Caki2 (cell line): ENCODE measurements at places on chromosomes 2 and 18. TPM values are rescaled to one million over a fixed set of nuclear protein-coding genes. Genes with fewer than 3 reads are reported as not detected.

DNA sequence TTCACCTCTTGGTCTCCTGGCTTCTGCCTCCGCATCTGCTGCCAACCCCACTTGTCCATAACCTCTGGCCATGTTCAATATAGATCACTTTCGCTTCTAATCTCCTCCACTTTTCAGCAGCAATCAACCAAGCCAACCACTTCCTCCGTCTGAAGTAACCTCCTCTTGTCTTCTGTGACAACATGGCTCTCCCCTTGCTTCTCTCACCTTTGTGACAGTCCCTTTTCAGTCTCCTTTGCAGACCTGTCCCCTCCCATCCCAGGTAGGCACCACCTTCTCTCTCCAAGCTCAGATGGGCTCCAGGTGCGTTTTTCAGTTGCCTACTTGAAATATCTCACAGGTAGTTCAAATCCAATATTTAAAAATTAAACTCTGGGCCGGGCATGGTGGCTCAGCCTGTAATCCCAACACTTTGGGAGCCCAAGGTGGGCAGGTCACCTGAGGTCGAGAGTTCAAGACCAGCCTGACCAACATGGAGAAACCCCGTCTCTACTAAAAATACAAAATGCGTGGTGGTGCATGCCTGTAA, 4.7 kb upstream of the PSD4 start:
- DNase-seq = no peak

GRCh38 chr2:14288016-14288415, 344.5 kb upstream of the LRATD1 start:
- DNase-seq = no peak

DNA sequence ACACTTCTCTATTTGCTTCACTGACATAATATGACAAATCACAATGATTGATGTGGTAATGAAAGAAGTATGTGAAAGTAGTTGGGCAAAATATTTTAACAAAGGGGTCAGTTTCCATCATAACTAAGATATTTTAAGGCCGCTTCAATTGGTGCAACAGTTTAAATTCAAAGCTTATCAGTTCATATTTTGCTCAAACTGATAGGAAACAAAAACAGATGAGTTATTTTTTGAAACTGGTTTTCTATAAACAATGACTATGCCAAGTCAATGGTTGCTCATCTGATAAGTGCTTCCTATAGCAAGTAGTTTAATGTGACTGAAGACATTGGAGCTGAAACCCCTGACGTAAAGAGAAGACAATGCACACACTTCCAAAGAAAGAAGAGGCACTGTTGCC, 1290.7 kb downstream of the SUCLG1 start:
- no peak for DNase-seq

DNA sequence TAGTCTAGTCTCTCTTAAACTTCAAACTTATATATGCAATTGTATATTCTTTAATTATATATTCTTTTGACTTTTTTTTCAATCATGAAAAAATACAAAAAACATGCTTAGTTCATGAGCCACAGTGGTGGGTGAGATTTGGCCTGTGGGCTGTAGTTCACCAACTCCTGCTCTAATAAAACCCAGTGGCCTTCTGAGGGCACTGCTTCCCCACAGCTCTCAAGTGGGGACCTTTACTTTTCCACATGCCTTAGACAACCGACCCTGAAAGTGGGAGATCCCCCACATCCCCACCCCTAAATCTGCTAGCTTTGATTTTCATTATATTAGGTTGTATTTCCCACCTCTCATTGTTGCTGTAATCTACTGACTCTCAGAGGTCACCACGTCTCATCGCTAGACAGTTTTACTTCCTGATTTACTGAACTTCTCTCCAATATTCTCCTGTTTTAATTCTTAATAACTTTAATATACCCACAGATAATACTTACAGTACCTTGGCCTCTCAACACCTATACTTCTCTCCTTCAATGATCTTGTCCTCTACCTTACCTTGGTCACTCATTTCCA, 57.3 kb downstream of the ROCK1 start:
- no peak for DNase-seq

SETBP1 gene
- total RNA-seq = 0.38 and 0.51 TPM in 2 replicates

ARL5A gene
- total RNA-seq = 35.9 and 49.7 TPM in 2 replicates

STRN gene
- total RNA-seq = 5.7 and 7.8 TPM in 2 replicates

MAPK4 gene
- not detected in 2 replicates for total RNA-seq
